ENCODE measurements at places on chromosomes 3 and 15.

DNA sequence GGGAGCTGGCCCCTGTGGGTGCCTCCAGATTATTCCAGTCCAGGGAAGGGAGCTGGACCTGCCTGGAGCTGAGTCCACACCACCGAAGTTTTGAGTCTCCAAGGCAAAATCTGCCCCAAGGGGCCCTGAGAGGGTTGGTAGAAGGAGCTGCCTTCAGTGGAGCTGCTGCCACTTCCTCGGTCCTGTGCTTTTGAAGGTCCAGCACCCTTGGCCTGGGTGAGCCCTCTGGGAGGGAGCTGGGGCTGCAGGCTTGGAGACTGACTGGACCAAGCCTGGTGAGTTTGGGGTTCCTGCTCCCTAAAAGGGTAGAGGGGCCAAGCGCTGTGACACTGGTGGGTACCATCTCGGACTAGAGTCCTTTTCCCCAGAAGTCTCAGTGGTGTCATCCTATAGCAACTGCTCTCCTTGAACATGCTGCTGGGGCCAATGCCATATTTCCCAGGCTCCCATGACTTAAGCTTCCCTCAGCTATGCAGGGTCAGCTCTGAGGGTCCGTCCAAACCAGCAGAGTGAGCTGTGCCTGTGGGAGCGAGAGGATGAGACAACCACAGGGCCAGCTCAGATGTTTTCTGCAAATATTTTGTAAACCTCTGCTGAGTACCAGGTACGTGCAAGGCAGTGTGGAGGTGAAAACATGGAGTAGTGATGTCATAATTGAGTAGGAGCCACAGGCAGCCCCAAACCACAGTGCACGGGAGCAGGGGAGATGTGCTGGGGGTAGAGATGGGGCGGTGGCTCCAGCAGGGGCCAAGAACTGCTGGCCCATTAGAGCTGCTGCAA lies 96.0 kb downstream of the ABHD5 start:
- no peak for DNase-seq

- DNase-seq: no peak
These were observed 92.2 kb downstream of the APBA2 start for GRCh38 chr15:28978011-28978378.

- DNase-seq: no peak
These were observed 14.6 kb upstream of the DUSP7 start for GRCh38 chr3:52070724-52071621.

- DNase-seq: no peak
These were observed 37.8 kb upstream of the ATP10A start for GRCh38 chr15:25900901-25901300.

DNA sequence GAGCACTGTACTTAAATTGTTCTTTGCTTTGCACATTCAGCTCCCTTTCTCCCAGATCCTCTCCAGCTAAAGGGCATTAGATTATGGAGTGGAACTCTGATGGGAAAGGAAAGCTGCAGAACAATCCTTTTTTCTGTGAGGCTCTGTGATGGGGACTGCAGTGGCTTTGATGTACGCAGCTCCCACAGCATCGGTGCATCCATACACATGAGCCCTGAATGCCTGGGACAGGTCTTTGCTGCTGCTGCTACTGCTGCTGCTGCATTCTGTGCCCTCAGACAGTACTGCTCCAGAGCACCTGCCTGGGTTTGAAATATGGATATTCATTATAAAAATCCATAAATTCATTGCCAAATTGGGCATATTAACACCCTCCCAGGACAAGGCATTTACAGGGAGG lies 164.4 kb downstream of the WDR76 start:
- no peak for DNase-seq

Measured in NCI-H2029 (cell line).